ENCODE measurements at places on chromosomes 12 and 14.

- DNase-seq = no peak
These were observed 7.8 kb upstream of the SERPINA9 start for GRCh38 chr14:94483729-94484275.

- no peak for DNase-seq
These were observed 48.4 kb downstream of the LTBP2 start for GRCh38 chr14:74563586-74564159.

- DNase-seq = no peak
These were observed 86.5 kb upstream of the SLC38A2 start for GRCh38 chr12:46459111-46459510.

- DNase-seq = no peak
These were observed 99.7 kb downstream of the ZFP36L1 start for GRCh38 chr14:68692916-68693771.

Measured in A549 (cell line).